ENCODE measurements at places on chromosomes 4 and X.

- DNase-seq = no peak
Observed at GRCh38 chr4:29558789-29559188, 1161.4 kb upstream of the PCDH7 start.

- no peak for DNase-seq
Observed at GRCh38 chrX:137432609-137433008, 133.3 kb upstream of the ZIC3 start.

DNA sequence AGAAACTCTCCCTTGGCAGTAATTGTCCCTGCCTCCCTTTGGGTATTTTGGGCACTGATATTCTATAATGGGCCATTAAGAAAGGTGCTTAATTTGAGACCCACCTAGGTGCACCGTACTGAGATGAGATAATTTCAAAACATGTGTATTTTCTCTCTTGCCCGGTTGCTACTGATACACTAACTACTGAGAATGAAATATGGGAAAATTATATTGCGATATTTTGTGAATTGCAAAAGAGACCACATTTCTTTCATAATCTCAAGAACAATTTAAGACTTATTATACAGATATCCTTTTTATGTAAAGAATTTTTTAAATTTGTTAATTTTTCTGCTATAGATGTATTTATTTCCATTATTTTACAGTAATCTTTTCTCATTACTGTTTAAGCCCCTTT is 284.9 kb downstream of the ADGRL3 start:
- DNase-seq = no peak

DNA sequence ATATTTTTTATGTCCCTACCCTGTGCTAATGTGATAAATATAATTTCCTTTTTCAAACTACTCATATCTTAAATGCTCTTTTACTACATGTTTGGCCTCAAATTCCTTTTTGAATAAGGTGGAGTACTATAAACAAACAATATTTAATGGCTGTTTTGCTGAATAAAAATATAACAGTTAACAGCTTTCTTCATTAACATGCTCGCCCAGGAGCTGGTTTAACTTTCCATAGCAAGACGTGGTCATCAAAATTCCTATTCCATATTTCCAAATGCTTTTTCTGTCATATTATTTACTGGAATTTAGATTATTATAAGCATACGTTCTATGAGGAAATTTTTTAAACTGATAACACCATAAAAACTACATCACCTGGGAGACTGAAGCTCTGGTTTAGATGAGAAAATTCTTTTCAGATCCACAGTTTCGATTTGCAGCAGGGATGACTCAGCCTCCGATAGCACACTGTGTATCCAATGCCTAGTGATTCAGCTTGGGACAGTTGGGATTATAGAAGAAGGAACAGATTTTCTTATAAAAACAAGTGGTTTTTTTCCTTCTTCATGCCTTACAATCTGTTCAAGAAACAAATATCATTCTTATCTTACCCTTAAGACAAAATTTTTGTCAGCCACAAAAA is 129.1 kb downstream of the FBXO8 start:
- no peak for DNase-seq

GRCh38 chr4:24024157-24024556 is 134.3 kb upstream of the PPARGC1A start:
- no peak for DNase-seq

DNA sequence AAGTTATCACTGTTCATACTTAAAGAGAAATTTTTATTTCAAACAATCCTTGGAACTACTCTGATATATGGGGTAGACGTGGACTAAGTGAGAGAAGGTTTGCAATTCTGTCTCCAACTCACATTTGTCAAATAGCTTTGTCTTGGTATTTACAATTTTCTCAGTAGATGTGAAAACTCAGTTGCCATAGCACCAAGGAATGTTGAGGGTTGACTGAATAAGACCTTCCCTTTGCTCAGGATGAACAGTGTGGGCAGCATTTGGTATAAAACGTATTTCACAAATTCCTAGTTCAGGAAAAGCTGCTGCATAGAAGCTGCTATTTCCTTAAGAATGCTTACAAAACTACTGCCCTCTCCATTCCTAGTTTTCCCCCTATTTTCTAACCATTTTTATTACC is 399.5 kb downstream of the NKX6-1 start:
- DNase-seq = no peak

GRCh38 chrX:13418126-13419097 is 98.6 kb upstream of the ATXN3L start:
- DNase-seq = no peak

DNA sequence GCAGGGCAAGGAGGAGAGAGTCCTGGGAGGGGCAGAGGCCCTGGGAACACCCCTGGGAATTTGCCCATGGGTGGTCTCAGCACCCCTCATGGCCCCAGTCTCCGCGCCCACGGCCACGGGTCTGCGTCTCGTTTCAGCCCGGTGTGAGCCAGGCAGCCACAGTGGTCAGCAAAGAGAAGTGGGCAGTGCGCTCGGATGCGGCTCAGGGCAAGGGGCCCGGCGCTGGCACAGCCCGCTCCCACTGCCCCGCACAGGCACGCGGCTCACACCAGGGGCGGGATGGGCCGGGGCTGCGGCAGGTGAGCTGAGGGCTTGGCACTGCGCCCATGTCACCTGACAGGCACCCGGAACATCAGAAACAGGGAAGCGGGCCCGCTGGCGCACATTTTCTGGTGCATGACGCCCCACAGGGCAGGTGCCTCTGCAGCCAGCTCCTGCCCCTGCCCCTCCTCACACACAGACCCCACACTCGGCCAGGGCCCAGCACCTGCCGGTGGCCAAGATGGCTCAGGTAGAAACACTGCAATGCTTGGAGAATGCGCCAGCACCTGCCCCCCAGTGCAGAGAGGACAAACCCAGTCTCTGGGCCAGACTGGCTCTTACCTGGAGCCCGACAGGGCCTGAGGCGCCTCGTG is 41.9 kb upstream of the MXD4 start:
- DNase-seq = no peak

DNA sequence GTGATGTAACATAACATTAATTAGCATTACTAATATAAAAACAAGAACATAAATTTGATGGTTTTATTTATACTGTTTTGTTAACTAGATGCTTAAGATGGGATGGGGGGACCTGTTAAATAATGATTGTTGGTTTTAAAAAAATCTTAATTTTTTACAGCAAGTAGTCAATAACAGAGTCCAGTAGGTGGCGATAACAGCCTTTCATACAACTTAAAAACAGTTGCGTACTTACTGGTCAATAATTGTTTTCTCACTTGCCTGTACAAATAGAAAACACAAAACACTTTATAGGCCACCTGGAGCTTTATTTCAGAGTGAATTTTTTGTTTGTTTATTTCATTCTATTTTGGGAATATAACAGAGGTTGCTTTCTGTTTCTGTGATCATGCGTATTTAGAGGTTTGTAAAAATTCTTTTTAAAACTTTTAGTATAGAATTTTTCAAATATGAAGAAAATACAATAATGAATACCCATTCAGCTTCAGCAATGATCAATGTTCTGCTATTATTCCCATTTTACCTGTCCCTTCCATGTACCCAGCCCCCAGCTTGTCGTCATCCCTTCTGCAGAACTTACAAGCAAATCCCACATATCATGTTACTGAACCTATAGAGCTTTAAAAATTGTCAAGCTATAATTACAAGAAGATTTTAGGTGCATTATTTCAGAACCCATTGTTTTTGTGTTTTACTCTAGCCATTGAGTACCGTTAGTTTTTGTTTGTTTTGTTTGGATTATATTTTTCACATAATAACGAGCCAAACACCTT is 97.1 kb downstream of the MRPL1 start:
- DNase-seq = no peak

DNA sequence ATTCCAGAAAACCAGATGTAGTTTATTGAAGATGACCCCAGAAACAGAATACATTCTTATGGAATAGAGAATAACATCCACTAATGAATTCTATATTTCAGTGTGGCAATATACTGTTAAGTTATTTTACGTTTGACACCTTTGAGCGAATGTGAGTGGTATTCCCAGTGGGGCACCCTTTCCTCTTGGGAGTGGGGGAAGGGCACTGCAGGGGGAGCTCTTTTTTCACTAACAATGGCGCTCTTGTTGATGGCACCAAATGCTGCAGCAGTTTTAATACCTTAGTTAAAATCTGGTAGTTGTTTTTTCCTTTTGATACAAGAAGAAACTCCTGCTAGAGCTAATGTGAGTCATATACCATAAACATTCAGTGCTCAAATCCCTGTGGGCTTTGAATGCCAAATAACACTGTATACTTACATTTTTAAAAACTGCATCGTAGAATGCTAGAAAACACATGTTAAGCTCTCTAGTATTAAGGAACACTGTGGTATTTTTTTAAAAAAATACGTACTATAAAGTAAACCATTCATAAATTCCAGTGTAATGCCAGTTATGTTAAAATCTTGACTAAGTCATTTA is 178.5 kb downstream of the DCHS2 start:
- no peak for DNase-seq

GRCh38 chr4:100056701-100057100 is 106.6 kb upstream of the H2AZ1 start:
- no peak for DNase-seq

DNA sequence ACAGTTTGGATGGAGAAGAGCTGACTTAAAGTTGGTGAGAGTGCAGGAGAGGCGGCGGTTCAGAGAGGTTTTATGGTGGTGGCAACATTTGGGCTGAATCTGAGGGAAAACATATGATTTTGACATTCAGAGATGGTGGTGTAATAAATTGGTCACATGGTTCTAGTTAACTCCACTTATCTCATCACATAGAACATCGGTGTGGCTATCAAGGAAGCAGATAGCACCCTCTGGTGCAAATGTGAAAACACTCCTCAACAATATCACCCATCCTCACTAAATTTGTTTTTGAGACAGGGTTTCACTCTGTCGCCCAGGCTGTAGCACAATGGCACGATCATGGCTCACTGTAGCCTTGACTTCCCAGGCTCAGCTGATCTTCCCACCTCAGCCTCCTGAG is 28.8 kb downstream of the SUPT20HL2 start:
- DNase-seq = no peak

GRCh38 chr4:159884989-159885388 is 782.1 kb downstream of the RAPGEF2 start:
- no peak for DNase-seq

- DNase-seq = no peak
Observed at GRCh38 chr4:187780070-187780469, 215.5 kb upstream of the ZFP42 start.

- DNase-seq = no peak
Observed at GRCh38 chr4:151472711-151473110, 63.7 kb downstream of the FHIP1A start.

DNA sequence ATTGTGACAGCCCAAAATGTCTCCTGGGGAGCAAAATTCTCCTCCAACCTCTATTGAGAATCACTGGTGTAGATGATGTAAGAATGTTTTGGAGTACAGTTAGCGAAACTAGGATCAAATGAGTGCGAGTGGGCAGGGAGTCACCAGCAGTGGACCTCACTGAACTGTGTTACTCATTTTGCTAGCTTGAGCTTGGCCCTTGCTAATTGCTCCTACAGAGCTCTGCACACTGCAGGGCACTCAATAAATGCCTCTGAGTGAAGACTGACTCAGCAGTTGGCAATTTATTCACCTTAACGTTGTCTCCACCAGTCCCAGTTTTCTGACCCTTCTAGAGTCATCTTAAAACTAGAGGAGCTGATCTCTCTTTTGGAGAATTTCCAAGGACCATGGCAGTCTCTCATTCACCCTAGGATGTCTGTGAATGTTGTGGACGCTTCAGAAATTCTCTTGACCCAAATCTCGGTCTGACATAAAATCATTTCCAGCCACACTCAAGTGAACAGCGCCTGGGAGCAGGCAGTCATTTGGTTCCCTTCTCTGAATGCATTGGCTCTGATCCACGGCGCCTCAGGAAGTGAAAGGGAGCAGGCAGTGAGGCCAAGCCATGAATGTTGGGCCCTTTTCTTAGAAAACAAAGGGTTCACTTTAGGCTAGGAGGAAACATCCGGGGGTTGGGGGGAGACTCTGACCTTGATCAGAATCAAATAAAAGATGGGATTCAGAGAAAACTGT is 148.1 kb downstream of the NWD2 start:
- DNase-seq = no peak

GRCh38 chr4:169268951-169269760 is 1.6 kb downstream of the SH3RF1 start:
- no peak for DNase-seq

- DNase-seq = no peak
Observed at GRCh38 chr4:56909086-56909894, 1.6 kb downstream of the REST start.

- no peak for DNase-seq
Observed at GRCh38 chrX:68234171-68234910, 199.0 kb downstream of the OPHN1 start.

GRCh38 chr4:124913237-124913636 is 200.7 kb upstream of the ANKRD50 start:
- no peak for DNase-seq

GRCh38 chrX:110692866-110693265 is 102.8 kb downstream of the CHRDL1 start:
- DNase-seq = no peak

GRCh38 chr4:172143605-172144314 is 330.6 kb downstream of the GALNTL6 start:
- DNase-seq = no peak
